ENCODE measurements at places on chromosomes 2 and 18.

- no peak for DNase-seq
These were observed 1.4 kb upstream of the DOK6 start for GRCh38 chr18:69399253-69399652.

- no peak for DNase-seq
These were observed 85.9 kb downstream of the HRH4 start for GRCh38 chr18:24546307-24546706.

DNA sequence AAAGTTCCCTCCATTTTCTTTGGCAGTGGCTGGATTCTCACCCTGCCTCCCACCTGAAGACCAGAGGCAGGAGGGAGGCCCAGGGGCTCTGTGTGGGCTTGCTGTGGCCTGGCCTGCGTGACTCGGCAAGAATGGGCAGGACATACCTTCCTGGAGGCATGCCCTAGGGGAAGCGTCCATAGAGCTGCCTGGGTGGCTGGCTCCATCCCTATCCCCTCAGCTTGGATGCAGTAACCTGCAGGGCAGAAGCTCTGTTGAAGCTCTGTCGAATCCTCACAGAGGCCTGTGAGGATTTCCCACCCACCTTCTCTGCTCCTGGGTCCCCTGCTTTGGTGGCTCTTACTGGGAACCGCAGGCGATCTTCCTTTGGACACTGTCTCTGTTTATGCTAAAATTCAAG lies 1.3 kb upstream of the PRSS56 start:
- no peak for DNase-seq

- DNase-seq = no peak
These were observed 62.2 kb downstream of the ARMC9 start for GRCh38 chr2:231260442-231261208.

DNA sequence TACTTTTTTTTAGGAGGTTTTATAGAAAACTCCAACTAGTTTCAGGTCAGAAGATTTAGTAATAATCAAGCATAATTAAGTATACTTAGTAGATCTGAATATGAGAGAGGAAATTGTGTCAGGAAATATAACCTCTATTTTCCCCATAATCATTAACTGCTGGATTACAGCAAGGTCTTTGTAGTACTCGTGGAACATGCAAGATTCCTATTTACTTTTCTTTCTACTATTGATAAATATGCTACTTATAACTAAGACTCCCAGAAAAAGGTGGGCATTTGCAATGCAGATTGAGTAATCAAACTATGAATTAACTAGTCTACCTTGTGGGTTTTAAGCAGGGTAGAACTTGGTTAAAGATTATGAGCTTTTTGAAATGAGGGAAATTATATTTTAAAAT lies 570.1 kb downstream of the LRP1B start:
- no peak for DNase-seq

DNA sequence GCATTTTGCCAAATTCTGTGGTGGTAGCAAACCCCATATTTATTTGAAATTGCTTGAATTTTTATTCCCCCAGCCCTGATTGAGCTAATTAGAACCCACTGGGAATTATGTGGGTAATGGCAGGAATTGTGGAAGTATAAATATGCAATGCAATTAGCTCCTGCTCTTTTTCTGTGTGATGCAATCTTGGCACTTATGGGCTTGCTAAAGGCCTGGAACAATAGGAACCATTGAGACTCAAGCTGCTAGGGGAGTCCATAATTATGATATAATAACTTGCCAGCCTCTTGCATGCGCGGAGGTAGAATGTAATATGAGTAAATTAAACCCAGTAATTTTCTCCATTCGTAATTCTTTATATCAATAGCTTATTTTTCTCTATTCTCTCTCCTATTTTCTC lies 267.6 kb upstream of the THSD7B start:
- DNase-seq = no peak

GRCh38 chr2:68715353-68716041 lies 19.1 kb upstream of the ARHGAP25 start:
- no peak for DNase-seq
